ENCODE measurements at places on chromosomes 12 and 14.

DNA sequence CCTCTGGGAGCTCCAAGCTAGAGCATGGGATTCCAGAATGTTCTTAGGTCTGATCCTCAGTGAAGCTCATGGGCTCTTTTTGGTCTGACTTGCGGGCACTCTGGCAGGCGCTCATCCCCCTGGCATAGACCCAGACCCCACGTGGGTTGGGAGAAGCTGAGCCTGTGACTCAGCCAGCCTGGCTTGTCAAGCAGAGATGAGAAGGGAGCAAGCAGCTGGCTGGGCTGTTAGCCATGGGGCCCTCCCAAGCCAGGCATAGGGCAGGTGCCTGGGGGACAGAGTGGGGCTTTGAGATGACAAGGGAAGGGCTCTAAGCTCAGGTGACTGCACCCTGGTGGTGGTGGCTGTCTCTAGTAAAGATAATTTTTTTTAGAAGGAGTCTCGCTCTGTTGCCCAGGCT, 80.3 kb upstream of the NOS1 start:
- DNase-seq: no peak

DNA sequence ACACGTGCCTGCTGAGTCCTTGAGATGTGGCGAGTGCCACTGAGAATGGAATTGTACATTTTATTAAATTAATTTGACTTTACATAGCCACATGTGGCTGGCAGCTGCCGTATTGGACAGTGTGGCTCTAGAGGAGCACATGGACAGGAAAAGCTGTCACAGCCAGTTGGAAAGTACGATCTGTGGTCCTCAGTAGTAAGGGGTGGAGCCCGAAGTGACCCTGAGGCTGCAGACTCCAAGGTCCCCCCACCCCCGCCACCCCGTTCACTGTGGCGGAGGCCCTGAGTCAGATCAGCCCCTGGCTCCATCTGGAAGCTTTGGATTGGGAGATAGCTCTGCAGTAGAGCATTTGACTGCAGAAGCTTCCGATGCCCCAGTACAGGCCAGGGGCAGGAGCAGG, 25.8 kb upstream of the BEGAIN start:
- no peak for DNase-seq

- DNase-seq: no peak
Observed at GRCh38 chr12:48145981-48146380, 11.3 kb downstream of the ASB8 start.

GRCh38 chr12:68617160-68617926, 6.6 kb downstream of the RAP1B start:
- DNase-seq: no peak

- DNase-seq: no peak
Observed at GRCh38 chr12:45915405-45915804, 75.0 kb downstream of the SCAF11 start.

- DNase-seq: no peak
Observed at GRCh38 chr12:66290716-66291200, 11.5 kb upstream of the HELB start.

- DNase-seq: no peak
Observed at GRCh38 chr12:4626543-4626942, 22.3 kb downstream of the AKAP3 start.

DNA sequence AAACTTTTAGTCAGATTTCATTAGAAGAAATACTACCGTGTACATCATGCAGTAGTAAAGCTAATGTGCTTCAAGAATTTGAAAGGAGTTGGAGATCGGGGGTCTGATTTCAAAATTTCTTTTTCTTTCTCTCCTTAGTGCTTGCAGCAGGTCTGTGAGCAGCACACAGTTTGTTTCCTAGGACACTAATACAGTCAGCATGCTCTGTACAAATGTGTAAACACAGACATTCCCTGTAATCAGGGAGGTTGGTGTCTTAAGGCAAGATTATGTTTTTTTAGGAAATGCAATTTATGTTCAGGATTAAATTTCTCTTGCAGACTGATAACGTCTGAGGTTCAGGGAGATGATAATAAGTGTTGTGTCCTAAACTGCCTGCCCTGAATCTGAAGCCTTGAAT, 142.7 kb downstream of the ALX1 start:
- no peak for DNase-seq

DNA sequence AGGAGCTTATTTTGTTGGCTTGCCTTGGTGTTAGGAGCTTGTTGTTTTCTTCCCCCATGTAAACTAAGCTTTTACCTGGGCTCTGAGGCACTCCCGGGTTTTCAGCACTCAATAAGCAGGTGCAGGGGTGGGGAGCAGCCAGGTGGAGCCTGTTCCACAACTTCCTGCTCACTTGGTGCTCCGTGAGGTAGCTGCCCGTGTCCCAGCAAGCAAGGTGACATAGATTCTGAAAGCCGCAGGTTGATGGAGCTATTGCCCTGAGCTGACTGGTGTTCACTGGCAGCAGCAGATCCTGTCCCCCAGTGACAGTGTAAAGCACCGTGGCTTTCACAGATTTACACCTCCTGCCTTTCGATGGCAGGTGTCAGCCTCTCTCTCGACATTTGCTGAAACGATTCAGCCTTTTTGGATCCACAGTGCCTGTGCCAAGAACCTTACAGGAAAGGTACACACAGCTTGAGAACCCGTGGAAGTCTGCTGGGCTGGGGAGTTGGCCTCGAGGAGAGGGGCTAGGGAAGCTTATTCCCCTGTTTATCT, 295.7 kb upstream of the FKBP4 start:
- no peak for DNase-seq

GRCh38 chr14:58663494-58664111, 25.8 kb downstream of the DACT1 start:
- DNase-seq: no peak

DNA sequence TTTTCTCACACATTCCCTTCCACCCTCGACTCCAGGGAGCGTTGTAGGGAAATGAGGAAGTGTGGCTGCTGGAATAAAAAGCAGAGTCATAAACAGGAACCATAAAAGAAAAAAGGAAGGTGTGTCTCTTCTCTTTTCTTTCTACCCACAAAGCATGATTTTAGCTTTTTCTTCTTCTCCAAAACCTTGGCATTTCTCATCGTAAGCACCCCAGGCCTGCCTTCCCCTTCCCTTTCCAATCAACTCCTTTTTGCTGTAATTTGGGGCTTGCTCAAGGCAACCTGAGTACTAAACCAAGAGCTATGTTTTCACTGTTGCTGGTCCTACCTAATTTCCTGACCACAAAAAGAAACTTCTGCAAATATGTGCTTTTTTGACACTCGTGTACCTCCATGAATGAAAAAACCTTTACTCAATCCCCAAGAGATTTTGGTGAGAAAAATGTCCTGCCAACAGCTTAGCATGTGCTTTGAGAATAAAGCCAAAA, 9.2 kb downstream of the PLBD1 start:
- DNase-seq: no peak

GRCh38 chr14:102943454-102943853, 21.0 kb downstream of the AMN start:
- no peak for DNase-seq

GRCh38 chr14:56162476-56162875, 44.3 kb downstream of the PELI2 start:
- no peak for DNase-seq

DNA sequence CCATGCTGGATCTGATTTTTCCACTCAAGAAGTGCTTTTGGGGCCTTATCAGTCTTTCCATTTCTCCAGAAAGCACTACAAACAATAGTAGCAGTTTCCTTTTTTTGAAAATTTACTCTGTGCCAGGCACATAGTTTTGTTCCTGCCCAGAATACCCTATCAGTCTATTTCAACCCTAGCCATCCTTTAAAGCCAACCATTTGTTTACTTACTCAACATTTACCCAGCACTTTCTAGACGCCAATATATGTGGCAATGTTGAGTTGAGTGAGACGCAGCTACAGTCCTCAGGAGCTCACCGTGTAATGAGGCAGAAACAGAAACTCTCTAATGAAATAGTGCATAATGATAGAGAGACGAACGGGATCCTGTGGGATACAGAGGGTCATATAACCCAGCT, 32.9 kb upstream of the CHST11 start:
- DNase-seq: no peak

GRCh38 chr14:24297190-24297964, 2.2 kb downstream of the DHRS1 start:
- no peak for DNase-seq

- no peak for DNase-seq
Observed at GRCh38 chr12:110688446-110689280, at the start of gene HVCN1. HVCN1 (minus strand) TSS chr12:110689115; CDS start chr12:110683245, 5,870 bp downstream.

DNA sequence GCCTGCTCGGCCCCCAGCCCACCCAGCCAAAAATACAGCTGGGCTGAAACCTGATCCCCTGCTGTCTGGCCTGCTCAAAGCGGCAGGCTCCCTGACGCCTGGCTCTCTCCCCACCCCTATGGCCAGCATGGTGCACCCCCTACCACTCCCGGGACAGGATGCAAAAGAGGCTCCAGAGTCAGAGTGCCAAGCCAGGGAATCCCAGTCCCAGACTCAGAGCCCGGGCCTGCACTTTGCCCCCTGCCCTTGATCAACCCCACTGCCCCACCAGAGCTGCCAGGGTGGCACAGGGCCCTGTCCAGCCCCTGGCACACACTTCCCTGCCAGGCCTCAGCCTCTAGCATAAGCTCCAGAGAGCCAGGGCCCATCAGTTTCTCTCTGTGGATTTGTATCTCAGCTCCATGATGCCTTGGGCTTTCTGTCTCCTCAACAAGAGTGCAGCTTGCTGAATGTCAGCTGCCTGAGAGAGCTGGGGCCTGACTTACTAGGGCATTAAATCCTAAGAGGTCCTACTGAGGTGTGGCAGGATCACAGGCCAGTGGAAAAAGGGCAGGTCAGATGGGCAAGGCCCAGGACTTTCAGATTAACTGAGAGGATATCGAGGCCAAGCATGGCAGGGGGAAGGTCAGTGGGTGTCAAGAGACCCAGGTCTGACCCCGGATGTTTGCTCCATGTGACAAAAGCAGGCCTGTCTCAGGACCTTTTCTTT, 13.9 kb downstream of the ACVRL1 start:
- no peak for DNase-seq

GRCh38 chr14:24463884-24464785, 21.6 kb upstream of the SDR39U1 start:
- DNase-seq: no peak

GRCh38 chr14:20692116-20692751, 3.7 kb downstream of the ANG start:
- DNase-seq: no peak

- no peak for DNase-seq
Observed at GRCh38 chr14:44372807-44373489, 134.1 kb downstream of the FSCB start.

DNA sequence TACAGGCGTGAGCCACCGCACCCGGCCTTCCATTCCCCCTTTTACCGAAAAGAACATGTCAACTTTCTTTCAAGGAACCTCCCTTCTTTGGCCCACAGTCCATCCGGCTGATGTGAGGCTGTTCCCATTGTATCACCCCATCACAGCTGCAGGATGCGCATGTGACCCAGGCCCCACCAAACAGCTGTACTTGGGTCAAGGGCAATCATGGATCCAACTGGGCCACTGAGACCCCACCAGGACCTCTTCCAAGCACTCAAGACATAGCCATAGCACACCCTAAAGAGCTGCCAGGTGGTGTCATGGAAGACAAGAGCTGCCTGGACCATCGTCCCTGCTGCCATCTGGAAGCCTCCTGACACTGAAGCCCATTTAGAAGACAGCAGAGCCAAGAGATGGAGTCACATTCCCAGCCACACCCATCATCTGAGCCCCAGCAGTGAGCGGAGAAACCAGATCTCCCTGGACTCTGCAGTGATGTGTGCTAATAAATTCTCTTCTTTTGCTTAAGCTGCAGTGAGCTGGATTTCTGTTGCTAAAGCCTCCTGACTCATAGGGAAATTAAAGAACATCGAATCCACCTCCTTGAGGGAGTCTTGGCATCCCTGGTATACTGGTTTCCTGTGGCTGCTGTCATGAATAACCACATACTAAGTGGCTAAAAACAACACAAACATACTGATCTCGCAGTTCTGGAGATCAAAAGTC, 105.6 kb downstream of the KSR2 start:
- DNase-seq: no peak

GRCh38 chr14:38835874-38836273, 267.2 kb downstream of the SEC23A start:
- DNase-seq: no peak

GRCh38 chr14:23877538-23878180, 75.9 kb upstream of the DHRS4 start:
- DNase-seq: no peak

- no peak for DNase-seq
Observed at GRCh38 chr14:71235875-71236274, 328.6 kb downstream of the PCNX1 start.

GRCh38 chr12:62656591-62657362, 190.2 kb downstream of the MON2 start:
- DNase-seq: no peak

DNA sequence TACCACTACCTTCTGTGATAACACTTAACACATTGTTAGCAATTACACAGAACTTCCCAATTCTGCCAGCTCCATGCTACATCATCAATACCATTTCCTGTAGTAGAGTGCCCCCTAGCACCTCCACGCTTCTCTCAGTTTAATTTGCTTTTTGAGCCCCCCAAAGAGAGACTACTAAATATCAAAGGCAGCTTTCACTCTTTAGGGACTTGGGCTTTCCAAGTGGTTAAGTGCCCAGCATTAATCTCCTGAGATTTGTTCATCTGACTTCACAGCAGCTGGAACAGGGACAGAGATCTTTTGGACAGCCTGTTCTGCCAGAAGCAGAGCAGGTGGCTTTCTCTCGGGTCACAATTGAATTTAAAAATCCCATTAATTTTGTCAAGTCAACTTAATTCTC, 954.9 kb downstream of the DIO2 start:
- no peak for DNase-seq

- no peak for DNase-seq
Observed at GRCh38 chr12:32049956-32050355, 56.7 kb upstream of the BICD1 start.

DNA sequence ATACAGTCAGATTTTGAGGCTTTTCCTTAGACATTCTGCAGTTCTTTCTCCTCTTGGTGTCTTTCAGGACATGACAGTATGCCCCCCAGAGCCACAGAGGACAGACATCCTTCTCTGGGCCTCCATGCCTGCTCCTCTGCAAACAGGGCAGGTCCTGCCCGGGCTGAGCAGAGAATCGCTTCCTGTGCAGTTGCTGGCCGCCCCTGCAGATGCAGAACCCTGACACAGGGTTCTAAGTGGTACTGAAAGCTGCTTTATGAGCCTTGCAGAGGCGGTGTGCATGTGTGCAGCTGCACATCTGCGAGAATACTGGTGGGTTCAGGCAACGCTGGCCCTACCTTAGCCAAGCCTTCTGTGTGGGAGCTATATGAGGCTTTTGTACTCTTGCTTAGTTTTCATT, 54.5 kb downstream of the FLRT2 start:
- DNase-seq: no peak

- DNase-seq: no peak
Observed at GRCh38 chr12:64792128-64792527, 32.3 kb upstream of the TBC1D30 start.
